ENCODE measurements at places on chromosomes 1 and 21.

- H3K4me1 ChIP-seq = 0 out of 2 replicates have a peak, but pooled peaks cover 7% of the 10 kb centered on the region
- H3K4me3 ChIP-seq = no peak overlapping the region
These were observed 36.9 kb upstream of the FNBP1L start for GRCh38 chr1:93411000-93411399.

GRCh38 chr21:39502631-39503030 lies 50.9 kb downstream of the SH3BGR start:
- no peak overlapping the region for H3K27ac ChIP-seq
- H3K4me1 ChIP-seq = no peaks in the 10 kb centered on the region
- no peaks in the 10 kb centered on the region for H3K36me3 ChIP-seq
- H3K4me3 ChIP-seq = no peak overlapping the region

- no peaks in the 10 kb centered on the region for H3K36me3 ChIP-seq
- DNase-seq = no peak
- no peaks in the 10 kb centered on the region for H3K27me3 ChIP-seq
- no peak overlapping the region for H3K27ac ChIP-seq
- no peaks in the 10 kb centered on the region for H3K4me1 ChIP-seq
These were observed 238.9 kb downstream of the KIF26B start for GRCh38 chr1:245393694-245394093.

GRCh38 chr1:2389644-2390043 lies 1.7 kb downstream of the MORN1 start:
- no peaks in the 10 kb centered on the region for H3K36me3 ChIP-seq
- no peak overlapping the region for H3K27ac ChIP-seq
- H3K27me3 ChIP-seq = no peaks in the 10 kb centered on the region
- H3K4me1 ChIP-seq = peaks cover 3% of the 10 kb centered on the region
- no peak for DNase-seq

DNA sequence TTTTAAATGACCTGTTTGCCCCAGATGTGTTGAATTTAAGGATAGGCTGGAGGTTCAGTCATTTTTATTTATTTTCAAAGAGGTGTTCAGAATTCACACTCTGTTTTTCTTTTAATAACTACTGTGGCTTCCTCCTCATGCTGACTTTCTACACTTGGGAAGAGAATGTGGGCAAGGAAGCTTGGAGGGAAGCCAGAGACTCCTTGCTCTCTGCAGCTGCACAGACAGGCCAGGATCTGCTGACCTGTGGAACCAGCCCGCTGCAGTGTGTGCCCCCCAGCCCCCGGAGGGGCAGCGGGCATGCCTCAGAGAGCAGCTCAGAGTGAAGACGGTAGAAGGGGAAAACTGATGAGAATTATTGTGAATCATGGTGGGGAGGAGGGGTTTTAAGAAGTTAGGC lies 16.9 kb downstream of the MGST3 start:
- no peak for DNase-seq
- H3K36me3 ChIP-seq = peaks cover 6% of the 10 kb centered on the region
- no peak overlapping the region for H3K4me3 ChIP-seq

GRCh38 chr1:22153660-22154437 lies 11.0 kb upstream of the WNT4 start:
- no peaks in the 10 kb centered on the region for H3K27me3 ChIP-seq
- DNase-seq = no peak
- H3K36me3 ChIP-seq = no peaks in the 10 kb centered on the region
- H3K4me3 ChIP-seq = no peak overlapping the region
